ENCODE measurements at places on chromosomes 16 and 17.

GRCh38 chr16:77470851-77471250, 36.0 kb upstream of the ADAMTS18 start:
- no peak for DNase-seq

GRCh38 chr16:81786321-81786720, 7.2 kb downstream of the PLCG2 start:
- DNase-seq, result no peak

- DNase-seq, result no peak
Measured at GRCh38 chr17:64694207-64694606, 32.1 kb upstream of the SMURF2 start.

DNA sequence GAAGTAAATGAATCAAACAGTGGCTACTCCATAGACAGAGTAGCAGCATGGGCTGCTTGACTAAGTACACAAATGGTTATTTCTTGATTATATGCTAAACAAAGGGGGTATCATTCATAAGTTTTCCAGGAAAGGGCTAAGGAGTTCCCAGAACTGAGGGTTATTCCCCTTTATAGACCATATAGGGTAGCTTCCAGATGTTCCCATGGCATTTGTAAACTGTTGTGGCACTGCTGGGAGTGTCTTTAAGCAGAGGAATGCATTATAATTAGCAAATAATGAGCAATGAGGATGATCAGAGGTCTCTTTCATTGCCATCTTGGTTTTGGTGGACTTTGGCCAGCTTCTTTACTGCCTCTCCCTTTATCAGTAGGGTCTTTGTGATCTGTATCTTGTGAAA, 105.1 kb downstream of the CDH11 start:
- no peak for DNase-seq

- no peak for DNase-seq
Measured at GRCh38 chr16:31664683-31665482, 137.2 kb downstream of the AHSP start.

DNA sequence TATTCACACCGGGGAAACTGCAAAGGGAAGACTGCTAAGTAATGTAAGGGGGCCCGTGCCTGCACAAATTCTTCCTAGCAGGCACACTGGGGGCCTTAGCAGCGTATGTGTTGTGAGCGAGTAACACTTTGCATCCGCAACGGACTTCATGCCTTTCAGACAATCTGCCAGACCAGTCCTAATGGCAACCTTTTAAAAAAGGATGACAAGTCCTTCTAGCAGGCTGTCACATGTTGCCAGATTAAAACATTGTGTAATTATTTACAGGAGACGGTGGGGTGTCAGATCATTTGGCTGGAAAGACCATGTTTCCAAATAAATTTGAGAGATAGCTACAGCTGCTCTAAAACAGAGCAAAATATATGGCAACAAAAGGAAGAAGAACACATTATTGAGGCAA, 46.1 kb downstream of the CPPED1 start:
- DNase-seq, result no peak

GRCh38 chr16:11224096-11224893, 31.7 kb downstream of the SOCS1 start:
- DNase-seq, result peak; percentile 72

DNA sequence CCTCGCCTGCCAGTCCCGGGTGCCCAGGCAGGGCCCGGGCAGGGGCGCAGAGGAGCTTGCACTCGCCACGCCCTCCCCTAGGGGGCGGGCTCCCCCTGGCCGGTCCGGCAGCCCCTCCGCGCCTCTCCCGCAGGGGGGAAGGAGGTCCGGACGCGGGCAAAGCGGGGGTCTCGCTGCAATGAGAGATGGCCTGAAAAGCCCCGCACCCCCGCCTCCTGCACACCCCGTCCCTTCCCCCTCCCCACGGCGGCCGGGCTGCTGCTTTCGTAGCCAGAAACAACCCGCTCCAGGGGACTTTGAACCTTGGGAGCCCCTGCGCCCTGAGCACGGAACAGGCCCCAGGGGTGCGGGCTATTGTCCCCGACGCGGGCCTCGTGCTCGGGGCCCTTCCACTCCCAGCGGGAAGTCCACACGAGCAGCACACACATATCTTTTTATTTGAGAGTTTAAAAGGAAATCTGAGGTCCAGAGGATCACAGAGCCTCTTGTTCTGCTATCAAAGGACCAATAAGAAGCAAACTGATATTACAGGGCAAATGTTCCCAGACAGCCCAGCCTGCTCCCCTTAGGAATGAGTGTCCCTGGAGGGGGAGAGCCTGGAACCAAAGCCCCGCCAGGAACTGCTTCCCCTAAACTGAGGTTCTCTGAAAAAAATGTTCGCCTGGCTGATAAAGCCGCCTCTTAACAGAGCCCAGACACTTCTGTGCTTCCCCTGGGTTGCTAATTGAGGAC, 5.8 kb upstream of the CBX4 start:
- peak; percentile 57 for DNase-seq

DNA sequence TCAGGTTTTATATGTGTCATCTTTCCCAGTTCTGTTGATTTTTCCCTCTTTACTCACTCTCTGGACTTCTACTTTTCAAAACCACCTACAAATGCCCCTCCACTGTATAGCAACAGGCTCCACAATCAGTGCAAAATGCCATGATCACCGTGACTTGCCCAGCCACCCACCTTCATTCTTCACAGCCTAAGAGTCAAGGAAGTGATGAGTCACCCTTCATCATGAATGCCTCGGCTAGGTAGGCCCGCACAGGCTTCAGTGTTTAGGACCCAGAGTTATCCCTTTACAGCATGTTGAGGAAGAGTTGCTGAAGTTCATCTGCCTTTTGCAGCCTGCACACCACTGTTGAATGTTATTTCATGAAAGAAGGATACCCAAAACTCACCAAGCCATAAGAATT, 158.6 kb downstream of the PMP22 start:
- DNase-seq, result no peak
